ENCODE measurements at places on chromosomes 7 and 10.

DNA sequence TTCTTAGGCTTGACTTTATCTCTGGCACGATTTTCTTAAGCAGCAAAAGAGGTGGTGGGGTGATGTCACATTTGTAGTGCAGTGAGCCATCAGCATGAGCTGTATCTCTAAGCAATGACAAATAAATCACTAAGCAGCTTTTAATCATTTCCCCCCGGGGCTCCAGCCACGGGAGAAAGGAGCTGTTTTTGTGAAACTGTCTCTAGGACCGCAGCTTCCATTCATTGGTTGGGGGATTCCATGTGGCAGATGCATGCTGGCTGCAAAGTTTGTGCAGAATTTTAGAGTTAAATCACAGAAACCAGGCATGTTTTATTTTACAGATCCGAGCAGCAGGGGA lies 464 bp downstream of the KIAA1217 start:
- DNase-seq: no peak

GRCh38 chr7:28068811-28069216 lies 111.8 kb downstream of the JAZF1 start:
- DNase-seq: peak; percentile 33

DNA sequence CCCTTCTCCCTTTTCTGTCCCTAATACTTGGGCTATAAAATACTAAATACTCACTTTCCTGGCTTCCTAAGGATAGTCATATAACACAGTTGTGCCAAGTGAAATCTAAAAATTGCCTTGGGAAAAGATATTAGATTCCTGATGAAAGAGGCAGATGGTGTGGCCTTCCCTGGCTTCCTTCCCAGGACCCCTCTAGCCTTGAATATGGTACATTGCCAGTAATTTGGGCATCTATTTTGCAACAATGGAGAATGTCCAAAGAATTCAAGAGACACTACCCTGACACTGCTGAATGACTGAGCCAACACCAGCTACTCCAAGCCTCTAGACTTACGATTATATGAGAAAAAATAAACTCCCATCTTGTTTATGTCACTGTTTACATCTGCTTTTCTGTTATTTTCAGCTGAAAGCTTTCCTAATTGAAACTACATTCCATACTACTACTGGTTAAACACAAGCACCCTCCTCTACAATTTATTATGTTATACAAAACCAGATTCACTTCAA lies 17.9 kb downstream of the COPG2 start:
- no peak for DNase-seq

GRCh38 chr7:128065872-128066271 lies 34.6 kb upstream of the LRRC4 start:
- no peak for DNase-seq

GRCh38 chr10:44801383-44802327 lies 109.5 kb upstream of the TMEM72 start:
- peak; percentile 74 for DNase-seq

GRCh38 chr10:95456516-95456915 lies 104.7 kb downstream of the SORBS1 start:
- no peak for DNase-seq

GRCh38 chr7:71649812-71650211 lies 517.9 kb downstream of the GALNT17 start:
- DNase-seq: no peak

DNA sequence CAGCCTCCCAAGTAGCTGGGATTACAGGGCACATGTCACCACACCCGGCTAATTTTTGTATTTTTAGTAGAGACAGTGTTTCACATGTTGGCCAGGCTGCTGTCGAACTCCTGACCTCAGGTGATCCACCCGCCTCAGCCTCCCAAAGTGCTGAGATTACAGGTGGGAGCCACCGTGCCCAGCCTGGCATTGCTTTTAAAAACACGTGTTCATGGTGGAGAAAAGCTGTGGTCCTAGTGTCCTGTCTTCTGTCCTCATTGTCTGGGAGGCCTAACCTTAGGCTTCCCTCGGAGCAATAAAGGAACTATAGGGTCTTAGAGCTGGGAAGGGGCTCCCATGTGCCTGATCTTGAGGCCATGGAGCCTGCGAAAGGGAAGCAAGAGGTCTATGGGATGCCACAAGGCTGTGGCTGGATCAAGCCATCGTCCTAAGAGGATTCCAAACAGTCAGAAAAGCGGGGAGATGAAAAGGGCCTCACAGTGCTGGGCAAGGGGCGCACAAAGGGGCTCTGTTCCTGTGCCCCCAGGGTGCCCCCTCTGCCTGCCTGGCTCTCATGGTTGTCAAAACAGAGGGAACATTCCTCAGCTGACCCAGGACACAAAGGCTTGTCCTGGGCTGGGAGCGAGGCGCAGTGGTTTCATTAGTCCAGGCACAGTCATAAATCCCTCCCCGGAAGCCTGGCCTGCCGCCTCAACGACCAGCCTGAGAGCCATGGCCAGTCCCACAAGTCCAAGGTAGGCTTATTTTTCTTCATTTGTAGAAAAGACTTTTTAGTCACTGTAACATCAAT lies 106.6 kb upstream of the TNS3 start:
- no peak for DNase-seq

DNA sequence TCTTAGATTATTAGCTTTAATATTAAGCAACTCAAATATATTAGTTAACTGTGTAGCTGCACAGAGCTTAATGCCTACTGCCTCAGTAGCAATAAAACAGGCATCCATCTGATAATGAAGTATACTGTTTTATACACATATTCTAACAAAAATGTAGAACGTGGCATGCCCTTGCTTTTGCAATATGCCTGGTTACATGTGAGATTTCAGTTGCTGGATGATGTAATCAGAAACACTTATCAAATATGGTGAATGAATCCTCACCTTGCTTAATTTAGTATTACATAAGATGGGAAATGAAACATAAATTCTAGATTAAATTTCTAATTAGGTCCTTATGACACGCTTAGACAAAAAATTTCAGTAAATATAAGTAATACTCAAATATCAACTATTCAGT lies 8.0 kb downstream of the DNAJC1 start:
- DNase-seq: no peak

GRCh38 chr7:148540041-148540738 lies 50.4 kb upstream of the C7orf33 start:
- peak; percentile 75 for DNase-seq

GRCh38 chr10:64346389-64346788 lies 825.2 kb downstream of the REEP3 start:
- no peak for DNase-seq

DNA sequence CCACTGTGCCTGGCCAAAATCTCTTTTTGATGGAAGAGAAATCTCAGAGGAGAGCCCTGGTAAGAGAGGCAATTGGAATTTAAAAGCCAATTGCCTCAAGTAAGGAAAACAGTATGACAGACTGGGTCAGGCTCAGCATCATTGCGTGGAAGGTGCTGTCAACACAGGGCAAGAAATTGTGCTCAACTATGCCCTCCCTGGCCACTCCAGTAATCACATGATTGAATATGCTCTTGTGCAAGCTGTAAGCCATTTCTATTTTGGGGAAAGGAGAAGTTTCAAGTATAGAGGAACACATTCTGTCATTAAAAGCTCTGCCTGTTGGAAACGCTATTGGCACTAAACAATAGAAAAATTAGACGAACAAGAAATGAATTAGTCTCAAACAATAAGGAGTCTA lies 1127.7 kb downstream of the REEP3 start:
- no peak for DNase-seq

- DNase-seq: no peak
These were observed 51.3 kb upstream of the FRMD4A start for GRCh38 chr10:14382022-14382421.

GRCh38 chr7:30799206-30799975 lies 28.2 kb downstream of the MINDY4 start:
- peak; percentile 96 for DNase-seq

DNA sequence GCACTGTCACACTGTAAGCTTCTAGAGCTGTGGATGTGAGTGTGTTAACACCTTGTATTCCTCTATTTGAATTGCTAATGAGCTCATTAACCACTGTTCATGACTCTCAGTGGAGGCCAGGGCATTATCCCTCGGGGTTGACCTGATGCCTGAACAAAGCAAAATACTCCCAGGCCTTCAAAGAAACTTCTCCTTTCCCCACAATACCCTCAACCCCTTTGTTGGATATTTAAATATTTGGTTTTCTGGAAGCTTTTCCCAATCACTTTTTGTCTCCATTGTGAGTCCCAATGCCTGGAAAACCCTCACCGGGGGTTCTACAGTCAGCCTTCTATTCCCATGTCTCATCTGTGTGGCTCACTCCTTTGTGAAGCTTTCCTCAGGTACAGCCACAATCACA lies 780.1 kb downstream of the PHTF2 start:
- DNase-seq: no peak

- DNase-seq: no peak
These were observed 19.2 kb downstream of the BTBD16 start for GRCh38 chr10:122290334-122290733.

- DNase-seq: no peak
These were observed 265.9 kb upstream of the NRP1 start for GRCh38 chr10:33600381-33600780.

DNA sequence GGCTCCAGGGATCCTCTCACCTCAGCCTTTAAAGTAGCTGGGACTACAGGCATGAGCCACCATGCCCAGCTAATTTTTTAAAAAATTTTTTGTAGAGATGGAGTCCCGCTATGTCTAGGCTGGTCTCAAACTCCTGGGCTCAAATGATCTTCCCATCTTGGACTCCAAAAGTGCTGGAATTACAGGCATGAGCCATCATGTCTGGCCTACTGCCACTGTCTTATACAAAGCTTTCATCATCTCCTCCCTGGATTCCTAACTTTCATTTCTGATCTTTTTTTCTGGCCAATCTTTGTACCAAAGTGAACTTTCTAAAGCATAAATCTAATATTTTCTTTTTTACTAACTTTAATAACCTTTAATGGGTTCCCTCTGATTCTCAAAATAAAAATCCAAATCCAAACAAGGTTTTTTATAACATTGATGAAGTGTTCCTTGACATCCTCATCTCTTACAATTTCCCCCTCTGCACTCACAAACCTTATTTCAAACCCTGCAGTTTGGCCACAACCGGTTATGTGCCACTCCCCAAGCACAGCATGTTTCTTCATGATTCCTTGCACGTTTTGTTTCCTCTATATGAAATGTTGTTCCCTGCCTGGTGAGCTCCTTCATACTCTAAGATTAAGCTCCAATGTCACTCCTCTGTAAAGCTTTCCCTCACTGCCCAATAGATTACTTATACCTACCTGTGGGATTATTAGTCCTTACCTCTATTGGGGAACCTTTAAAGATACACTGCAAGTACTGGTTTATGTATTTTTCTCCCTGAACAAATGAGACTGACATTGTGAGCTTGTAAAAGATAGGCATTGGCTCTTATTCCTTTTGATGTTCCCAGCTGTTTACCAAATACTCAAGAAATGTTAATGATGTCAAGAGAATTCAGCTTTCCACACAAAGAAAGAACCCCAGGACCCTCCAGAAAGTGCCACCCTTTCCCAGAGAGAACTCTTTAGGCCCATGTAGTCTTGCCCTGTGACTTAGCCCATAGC lies 101.7 kb downstream of the HOXA1 start:
- DNase-seq: peak; percentile 54

- peak; percentile 69 for DNase-seq
These were observed 61.5 kb downstream of the HBP1 start for GRCh38 chr7:107230334-107230733.

GRCh38 chr7:47803846-47804245 lies 144.4 kb downstream of the PKD1L1 start:
- no peak for DNase-seq
